NCI-H187 (cell line): ENCODE measurements at places on chromosomes 12 and 14.
A peak's percentile ranks its signal among the peaks of the same experiment; 100 is the strongest.

DNA sequence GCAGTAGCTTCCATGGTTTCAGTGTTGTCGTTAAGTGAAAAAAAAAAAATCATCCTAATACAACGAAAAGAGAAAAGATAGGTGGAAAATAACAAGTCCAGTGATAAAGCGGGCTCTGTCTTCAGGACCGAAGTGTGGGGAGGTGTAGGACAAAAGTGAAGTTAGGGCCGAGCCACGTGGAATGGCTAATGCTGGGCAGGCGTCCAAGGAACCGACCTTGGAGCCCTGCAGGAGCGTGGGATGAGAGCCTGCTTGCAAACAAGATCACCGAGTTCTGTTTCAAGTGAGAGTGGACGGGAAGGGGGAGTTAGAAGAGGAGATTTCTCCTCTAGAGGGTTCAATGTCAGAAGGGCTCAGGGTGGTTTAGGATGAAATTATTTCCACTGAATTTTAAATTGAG lies 22.2 kb downstream of the A2ML1 start:
- no peak for DNase-seq

GRCh38 chr12:25591144-25591543 lies 38.1 kb upstream of the LMNTD1 start:
- DNase-seq: no peak

GRCh38 chr12:113815031-113815430 lies 151.1 kb downstream of the RBM19 start:
- no peak for DNase-seq

DNA sequence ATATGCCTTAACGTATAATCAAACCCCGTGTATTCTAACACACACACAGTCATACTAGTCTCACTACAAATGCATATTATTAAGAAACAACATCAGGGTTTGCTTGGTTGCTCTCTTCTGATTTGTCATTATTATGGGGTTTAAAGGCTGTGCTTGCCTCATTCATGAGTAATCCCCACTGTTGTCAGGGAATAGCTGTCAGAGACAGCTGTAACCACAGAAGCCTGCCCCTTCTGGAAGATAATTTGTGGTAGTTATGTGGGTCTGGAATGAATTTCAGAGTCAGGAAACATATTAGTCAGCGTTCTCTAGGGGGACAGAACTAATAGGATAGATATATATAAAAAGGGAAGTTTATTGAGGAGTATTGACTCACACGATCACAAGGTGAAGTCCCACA lies 456.9 kb upstream of the TMEM132C start:
- DNase-seq: no peak

DNA sequence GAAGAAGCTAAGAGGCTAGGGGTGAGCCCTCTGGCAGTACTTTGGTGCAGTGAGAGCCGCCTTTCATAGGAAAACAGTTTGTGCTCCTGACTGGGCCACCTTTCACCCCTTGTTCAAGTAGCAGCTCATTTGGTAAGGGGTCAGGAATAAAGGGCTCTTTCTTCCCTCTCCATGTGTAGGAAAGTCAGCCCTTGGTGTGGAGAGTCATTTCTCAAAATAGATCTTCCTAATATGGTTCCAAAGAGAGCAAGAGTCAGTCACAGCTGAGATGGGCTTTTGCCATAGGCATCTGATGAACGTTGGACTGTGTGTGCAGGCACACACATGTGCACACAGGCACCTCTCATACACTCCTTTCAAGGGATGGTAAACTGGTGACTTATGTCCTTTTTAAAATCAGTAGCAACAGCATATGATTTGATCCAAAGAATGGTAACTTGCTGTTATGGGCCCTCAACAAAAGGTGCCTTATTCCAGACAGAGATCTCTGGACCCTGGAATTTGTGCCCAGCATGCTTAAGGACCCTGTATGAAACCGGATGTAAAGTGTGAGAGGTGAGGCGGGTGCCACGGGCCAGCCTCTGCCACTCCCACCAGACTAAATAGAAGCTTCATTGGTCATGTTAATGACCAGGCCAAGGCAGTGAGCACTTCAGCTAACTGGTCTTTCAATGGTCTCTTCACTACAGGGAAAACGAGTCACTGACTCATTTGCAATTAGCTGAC lies 16.7 kb upstream of the RIC8B start:
- DNase-seq: no peak

GRCh38 chr12:109264095-109264942 lies 44.8 kb downstream of the FOXN4 start:
- DNase-seq: peak; percentile 81

- DNase-seq: no peak
Observed at GRCh38 chr12:127888943-127889719, 377.8 kb upstream of the TMEM132C start.

DNA sequence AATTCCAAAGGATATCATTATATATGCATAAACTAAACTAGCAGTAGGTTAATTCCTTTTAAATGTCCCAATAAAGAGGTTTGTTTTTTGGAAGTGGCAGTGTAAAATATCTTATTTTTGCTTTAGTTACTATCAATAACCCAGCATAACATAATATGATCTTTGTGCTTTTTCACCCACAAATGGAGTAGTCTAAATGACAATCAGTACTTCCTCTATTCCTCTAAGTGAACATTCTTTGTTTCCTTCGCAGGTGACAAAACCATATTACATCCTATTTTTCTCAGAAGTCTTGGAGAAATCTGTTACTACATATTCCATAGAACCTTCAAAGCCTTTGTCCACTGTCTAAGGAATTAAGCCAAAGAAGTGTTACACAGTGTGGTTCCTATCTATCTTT lies 62.5 kb downstream of the MED13L start:
- DNase-seq: no peak

DNA sequence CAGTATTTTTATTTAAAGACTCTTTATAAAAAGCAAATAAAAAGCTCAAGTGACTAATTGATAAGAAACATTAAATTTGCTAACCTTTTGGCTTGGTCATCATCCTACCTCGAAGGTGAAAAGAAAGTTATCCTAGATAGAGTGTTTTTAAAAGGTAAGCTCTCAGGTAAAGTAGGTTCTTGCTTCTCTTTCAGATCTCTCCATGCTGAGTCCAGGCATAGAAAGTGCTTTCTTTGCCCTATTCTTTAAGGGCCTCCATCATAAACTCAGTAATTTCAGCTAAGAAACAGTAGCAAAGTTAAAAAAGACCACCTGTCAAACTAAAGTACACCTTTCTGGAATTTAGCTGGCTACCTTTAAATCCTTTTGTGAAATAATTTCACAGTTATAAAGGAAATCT lies 20.6 kb upstream of the ANHX start:
- no peak for DNase-seq

DNA sequence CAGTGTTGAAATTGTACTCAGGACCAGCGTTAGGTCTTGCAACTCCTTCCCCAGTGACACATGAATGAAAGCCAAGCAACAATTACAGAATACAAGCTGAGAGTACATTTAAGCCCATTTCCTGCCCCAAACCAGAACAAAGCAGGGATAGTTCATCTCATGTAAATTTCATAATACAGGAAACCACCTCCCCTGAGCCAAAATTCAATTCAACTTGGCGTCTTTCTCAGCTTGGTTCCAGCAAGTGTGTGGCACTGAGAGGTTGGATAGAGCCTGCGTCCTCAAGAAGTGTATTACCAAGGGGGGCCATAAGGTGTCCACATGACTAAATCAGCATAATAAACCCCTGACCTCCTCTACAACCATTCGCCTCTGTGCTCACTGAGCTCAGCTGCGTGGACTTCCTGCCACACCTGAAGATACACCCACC lies 278.9 kb upstream of the CRY1 start:
- DNase-seq: no peak

DNA sequence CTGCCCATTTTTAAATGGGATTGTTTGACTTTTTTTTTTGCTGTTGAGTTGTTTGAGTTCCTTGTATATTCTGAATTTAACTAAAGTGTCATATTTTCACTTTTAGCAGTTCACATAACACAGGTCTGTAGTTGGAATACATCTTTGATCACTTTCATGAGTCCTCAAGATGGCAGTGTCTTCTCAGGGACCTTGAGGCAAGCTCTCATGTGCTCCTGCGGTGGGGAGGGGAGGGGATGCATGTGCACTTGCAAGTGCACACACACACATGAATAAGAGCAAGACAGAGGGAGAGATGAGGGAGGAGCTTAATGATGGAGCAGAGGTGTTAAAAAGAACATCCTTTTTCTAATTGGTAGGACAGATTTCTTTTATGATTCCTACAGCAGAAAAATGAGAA lies 291.4 kb upstream of the OR4E1 start:
- DNase-seq: no peak

- DNase-seq: no peak
Observed at GRCh38 chr12:28793581-28794151, 355.4 kb upstream of the FAR2 start.

DNA sequence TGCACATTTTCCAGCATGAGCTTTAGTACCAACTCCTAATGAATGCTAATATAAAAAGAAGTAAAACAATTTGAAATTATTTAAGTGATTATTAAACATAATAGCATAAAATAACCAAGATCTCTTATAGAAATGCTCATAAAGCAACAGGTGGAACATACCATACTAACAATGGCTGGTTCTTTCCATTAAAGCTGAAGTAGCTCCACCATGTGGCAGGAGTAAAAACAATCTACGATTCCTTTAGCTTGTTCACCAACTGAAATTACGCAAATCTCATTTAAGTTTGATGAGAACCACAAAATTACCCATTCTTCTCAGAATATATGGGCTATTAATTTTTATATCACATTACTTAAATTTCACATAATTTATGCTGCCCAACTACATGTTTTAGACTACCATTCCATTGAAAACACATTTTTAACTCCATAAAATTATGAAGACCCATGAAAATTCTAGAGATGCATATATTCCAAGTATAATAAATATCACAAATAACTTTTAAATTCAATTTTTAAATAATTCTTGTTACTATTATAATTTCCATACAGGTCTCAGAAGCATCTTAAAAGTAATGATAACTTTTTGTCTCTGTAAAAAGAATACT lies 213.6 kb downstream of the DAD1 start:
- DNase-seq: no peak

- DNase-seq: no peak
Observed at GRCh38 chr14:41350476-41350875, 256.2 kb upstream of the LRFN5 start.

- DNase-seq: no peak
Observed at GRCh38 chr12:47797441-47797840, 22.3 kb downstream of the HDAC7 start.

- no peak for DNase-seq
Observed at GRCh38 chr12:5220835-5221234, 177.2 kb downstream of the KCNA5 start.

- DNase-seq: no peak
Observed at GRCh38 chr14:35335388-35336092, 43.4 kb downstream of the PSMA6 start.

DNA sequence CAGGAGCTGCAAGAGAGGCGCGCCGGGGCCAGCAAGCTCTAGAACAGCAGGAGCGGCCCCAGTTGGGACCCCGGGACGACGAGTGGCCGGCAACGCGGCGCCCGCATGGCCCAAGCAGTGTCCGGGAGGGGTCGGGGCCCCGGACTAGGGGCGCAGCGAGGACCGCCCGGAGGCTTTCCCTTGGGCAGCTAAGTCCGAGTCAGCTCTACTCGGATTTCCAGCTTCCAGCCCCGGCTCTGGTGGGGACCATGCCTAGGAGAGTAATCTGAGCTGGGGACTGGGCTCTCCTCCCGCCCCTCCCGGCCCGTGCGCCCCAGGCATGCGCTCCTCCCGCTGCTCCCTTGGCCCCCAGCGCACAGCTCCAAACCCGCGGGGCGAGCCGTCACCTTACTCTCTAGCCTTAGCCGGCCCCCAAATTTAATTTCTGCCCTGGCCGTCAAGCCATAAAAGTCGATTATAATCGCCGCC lies 41.6 kb upstream of the CAPRIN2 start:
- DNase-seq: no peak

DNA sequence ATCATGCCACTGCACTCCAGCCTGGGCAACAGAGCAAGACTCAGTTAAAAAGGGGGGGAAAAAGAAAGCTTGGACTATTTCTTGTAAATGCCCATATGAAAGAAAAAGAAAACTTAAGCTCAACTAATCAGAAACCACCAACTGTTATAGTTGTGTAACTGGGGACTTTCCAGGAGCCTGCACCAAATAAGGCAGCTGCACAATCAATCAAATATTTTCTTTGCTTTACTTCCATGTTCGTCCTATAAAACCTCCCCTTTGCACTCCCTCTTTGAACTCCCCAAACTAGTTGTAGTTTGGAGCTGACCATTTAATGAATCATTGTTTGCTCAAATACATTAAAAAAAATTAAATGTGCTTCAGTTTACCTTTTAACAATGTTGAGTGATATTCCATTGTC lies 54.9 kb downstream of the OTOGL start:
- no peak for DNase-seq

- no peak for DNase-seq
Observed at GRCh38 chr12:112694065-112694464, 97.5 kb upstream of the RPH3A start.

GRCh38 chr12:5456030-5456429 lies 24.1 kb downstream of the NTF3 start:
- no peak for DNase-seq

DNA sequence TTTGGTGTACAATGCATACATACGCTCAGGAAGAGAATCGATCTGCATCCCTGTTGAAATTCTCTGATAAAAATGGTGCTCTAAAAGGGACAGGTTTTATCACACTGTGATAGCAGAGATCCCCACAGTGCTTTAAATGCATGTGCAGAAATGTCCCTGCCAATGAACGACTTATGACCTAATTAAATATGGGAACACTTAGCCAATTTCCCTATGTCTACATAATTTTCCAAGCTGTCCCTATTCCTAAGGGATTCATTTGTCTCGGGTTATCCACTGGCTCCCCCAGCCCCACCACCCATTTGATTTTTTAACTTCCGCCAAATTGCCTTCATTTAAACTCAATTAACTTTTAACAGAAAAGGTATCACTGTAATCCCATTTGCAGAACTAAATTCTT lies 284.6 kb downstream of the TMEM132D start:
- no peak for DNase-seq

DNA sequence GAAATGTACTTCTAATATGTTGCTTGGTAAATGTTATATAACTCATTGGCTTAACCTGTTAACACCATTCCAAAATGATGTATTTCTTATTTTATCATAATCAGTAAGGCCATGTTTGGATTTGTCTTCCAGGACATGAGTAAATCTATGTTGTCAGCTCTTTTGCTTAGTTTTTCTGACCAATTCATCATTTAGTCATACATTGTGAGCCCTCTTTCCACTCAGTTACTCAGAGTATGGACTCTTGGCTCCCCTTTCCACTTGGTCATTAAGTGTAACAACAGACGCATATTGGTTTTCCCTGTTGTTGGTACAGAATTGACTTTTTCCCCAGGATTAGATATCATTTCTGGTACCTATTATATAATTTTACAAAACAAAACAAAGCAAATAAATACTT lies 9.0 kb upstream of the CLEC4D start:
- DNase-seq: no peak

- DNase-seq: no peak
Observed at GRCh38 chr12:58804749-58805148, 115.6 kb downstream of the LRIG3 start.

GRCh38 chr12:22333713-22334409 lies 646 bp downstream of the ST8SIA1 start:
- DNase-seq: no peak

GRCh38 chr14:71579331-71579730 lies 352.9 kb upstream of the RGS6 start:
- no peak for DNase-seq

- DNase-seq: no peak
Observed at GRCh38 chr14:34843011-34843554, 32.1 kb downstream of the BAZ1A start.
